Thyroid gland (tissue), 4 donors: ENCODE measurements at places on chromosomes 12 and 14.

- DNase-seq: peak; percentile 79
These were observed at the start of gene C1R for GRCh38 chr12:7092229-7092985. Gene C1R, minus strand, starts transcription at chr12:7092445. Its CDS starts 57 bp downstream, at chr12:7092388.

DNA sequence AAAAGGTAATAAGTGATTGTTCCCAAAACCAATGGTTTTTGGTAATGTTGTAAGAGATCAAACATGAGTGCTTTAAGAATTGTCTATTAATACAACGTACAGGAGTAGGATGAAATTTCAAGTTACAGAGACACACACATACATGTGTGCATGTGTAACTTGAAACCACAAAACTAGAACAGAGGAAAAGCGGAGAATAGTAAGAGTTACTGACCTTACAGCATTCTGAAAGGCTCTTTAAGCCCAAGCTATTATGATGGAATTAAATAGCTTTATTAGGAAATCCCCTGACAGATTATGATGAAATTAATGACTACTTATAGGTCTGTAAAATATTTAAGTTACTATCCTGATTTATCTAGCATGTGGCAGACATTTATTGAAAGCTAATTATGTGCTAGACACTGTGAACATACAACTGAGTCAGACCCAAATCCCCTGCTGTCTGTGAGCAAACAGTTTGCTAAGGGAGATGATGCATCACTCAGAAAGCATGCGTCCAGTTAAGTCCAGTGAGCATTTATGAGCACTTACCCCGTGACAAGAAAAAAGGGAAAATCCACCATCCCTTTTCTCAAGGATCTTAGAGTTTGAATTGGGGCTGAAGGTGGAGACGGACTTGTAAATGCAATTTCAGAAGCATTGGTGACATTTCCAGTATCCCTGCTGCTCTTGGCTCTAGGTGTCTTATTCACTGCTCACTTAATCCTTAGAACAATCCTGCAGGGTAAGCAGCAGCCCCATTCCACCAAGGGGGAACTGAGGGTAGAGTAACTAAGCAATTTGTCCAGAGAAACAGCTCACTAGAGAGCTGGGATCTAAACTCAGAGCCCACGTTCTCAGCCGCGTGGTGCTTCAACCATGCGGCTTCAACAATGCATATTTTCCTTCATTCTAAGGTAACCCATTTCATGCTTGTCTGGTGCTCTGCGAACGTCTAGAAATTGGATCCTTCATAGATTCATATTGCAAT lies 117.4 kb downstream of the EML1 start:
- no peak for DNase-seq

DNA sequence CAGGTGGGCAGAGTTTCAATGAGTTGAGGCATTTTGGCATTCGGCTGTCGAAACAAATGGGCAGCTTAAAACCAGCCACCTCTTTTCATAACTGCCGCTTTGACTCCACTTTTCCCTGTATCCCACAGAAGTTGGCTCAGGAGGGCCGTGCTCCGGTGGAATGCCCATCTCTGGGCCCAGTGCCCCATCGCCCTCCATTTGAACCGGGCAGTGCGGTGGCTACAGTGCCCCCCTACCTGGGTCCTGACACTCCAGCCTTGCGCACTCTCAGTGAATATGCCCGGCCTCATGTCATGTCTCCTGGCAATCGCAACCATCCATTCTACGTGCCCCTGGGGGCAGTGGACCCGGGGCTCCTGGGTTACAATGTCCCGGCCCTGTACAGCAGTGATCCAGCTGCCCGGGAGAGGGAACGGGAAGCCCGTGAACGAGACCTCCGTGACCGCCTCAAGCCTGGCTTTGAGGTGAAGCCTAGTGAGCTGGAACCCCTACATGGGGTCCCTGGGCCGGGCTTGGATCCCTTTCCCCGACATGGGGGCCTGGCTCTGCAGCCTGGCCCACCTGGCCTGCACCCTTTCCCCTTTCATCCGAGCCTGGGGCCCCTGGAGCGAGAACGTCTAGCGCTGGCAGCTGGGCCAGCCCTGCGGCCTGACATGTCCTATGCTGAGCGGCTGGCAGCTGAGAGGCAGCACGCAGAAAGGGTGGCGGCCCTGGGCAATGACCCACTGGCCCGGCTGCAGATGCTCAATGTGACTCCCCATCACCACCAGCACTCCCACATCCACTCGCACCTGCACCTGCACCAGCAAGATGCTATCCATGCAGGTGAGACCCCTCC lies 5.0 kb upstream of the RNU7-1 start:
- DNase-seq: no peak

DNA sequence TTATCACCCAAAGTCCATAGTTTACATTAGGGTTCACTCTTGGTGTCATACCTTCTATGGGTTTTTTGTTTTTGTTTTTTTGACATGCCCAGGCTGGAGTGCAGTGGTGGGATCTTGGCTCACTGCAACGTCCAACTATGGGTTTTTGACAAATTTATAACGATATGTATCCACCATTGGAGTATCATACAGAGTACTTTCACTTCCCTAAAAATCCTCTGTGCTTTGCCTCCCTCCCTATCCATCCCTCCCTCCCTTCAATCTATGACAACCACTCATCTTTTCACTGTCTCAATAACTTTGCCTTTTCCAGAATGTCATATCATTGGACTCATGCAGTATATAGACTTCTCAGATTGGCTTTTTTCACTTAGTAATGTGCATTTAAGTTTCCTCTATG lies 139.0 kb upstream of the CCDC198 start:
- no peak for DNase-seq

DNA sequence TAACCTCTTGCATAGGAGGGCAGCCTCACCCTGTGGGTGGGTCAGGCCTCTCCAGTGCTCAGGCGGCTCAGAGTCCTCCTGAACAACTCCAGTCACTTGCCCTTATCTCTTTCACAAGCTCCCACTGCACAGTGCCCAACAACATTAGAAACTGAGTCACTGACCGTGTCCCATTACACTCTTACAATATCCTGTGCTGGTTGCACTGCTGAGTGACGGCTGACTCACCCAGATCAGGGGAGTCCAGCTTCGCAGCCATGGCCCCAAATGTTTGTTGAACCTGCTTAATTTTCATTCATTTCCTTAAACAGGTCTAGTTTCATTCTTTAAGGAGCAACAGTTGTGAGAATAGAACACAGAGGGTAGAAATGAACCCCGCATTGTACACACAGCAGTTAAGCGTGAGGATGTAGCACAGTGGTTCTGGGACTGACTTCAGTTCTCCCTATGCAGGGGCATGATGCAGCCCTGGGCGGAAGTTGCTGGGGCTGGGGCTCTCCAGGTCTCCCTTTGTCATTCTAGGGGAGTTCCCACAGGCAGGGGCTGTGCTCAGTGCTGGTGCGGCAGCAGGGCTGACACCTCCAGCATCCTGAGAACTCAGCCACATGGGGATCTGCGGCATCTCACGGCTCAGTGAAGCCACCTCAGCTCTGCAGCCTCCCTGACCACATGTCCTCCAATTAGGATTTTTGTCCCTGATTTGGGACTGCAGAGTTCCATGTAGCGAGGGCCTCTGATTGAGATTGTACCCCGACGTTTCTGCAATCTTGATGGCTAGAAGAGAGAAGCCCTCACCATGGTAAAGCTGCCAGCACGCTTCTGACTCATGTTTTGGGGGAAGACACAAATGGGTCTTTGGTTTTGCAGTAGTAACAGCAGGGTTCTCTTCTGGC lies 16.1 kb downstream of the GPR68 start:
- no peak for DNase-seq

DNA sequence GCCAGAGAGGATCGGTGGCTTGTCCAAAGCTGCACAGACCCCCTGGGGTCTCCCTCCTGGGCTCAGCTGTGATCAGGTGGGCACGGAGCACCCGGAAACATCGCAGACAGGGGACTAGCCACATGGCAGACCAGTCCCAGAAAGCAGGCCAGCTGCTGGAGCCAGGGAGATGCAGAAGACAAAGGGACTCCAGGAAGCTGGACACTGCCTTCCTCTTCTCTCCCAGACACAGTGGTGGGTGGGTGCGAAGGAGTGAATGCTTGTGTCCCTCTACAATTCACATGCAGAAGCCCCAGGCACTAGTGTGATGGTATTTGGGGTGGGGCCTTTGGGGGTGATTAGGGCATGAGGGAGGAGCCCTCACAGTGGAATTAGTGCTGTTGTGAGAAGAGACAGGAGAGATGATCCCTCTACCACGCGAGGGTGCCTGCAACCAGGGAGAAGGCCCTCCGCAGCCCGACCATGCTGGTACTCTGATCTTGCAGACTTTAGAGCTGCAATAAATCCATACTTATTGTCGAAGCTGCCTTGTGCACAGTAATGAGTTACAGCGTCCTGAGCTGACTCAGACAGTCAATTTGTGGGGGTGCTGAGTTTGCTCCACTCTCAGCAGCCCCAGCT lies 95.2 kb downstream of the CALM1 start:
- DNase-seq: no peak

- no peak for DNase-seq
These were observed 25.5 kb downstream of the CEP83 start for GRCh38 chr12:94434171-94434570.

DNA sequence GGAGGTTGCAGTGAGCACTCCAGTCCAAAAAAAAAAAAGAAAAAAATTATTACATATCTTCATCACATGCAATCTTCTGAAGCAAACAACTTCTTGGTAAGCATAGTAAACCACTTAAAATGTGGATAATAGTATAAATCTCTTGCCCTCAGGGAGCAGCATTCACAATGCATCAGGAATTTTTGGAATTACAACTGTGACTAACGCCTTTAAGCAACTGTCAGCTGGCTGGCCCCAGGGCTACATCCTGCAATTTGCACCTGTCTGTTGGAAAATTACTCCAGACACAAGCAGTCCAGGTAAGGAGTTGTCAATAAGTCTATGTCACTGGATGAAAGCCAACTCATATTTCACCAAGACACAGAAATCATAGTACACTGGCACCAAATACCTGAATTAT lies 5.5 kb upstream of the SLC7A7 start:
- no peak for DNase-seq
